Activated CD4-positive, alpha-beta memory T cell treated with anti-CD3 and anti-CD28 coated beads for 36 hours (primary cell): ENCODE measurements at places on chromosomes 13 and 19. TPM values are rescaled to one million over a fixed set of nuclear protein-coding genes. Genes with fewer than 3 reads are reported as not detected.

The ZSCAN1 gene
- total RNA-seq = not detected

DNA sequence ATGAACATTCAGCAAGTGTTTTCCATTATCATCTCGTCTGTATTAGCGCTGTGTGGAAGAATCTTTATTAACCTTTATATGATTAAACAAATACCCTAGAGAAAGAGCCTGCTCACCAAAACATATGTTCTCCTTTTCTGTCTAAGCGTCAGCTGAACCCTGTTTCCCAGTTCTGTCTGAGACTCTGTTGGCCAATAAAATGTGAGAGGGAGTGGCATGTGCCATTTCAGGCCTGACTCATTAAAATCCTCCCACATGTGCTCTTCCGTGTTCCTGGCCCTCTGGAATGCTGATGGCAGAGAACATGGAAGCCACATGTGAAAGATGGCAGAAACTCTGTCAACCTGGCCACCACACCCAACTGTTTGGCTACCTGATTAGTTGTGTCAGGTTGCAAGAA is 181.9 kb upstream of the EDNRB start:
- H3K4me1 ChIP-seq = no peaks in the 10 kb centered on the region
- no peaks in the 10 kb centered on the region for H3K36me3 ChIP-seq
- no peak overlapping the region for H3K27ac ChIP-seq
- no peak for DNase-seq
- no peak overlapping the region for H3K4me3 ChIP-seq
- peaks cover 2% of the 10 kb centered on the region for H3K27me3 ChIP-seq

GRCh38 chr13:71515744-71516038 is 351.3 kb downstream of the DACH1 start:
- no peak for DNase-seq
- H3K27me3 ChIP-seq = no peaks in the 10 kb centered on the region
- H3K4me1 ChIP-seq = no peaks in the 10 kb centered on the region
- no peak overlapping the region for H3K4me3 ChIP-seq
- H3K27ac ChIP-seq = no peak overlapping the region

DNA sequence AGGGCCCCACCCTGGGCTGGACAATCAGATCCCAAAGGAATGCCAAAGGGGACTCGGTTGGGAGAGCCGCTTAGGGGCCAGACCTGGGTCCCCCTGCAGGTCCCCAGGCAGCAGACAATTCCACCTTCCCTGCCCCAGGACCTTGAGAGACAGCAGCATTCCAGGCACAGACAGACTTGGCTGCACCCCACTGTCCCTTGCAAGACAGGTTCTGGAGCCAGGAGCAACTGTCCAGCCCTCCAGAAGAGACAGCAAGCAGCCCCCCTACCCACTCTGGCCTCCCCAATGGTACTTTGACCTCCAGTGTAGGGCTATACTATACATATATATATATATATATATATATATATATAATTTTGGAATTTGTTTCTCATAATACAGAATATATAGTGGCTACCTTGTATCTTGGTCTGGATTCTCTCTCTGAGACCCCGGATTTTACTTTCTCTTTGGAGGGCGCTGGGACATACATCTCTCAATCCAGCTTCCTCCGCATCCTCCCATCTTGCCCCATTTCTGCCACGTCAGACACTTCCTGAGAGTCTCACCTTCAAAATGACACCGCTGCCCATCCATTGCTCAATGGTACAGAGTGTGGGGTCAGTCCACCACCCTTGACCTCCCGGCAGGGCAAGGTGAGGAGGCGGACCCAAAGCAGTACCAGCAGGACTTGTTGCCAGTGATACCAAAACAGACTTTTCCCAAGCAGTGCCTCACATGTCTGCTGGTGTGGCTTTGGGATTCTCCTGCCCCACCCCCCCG is 12.7 kb downstream of the SMIM24 start:
- DNase-seq = no peak
- H3K4me1 ChIP-seq = no peaks in the 10 kb centered on the region
- H3K27me3 ChIP-seq = no peaks in the 10 kb centered on the region
- H3K27ac ChIP-seq = no peak overlapping the region
- peaks cover 3% of the 10 kb centered on the region for H3K36me3 ChIP-seq
- no peak overlapping the region for H3K4me3 ChIP-seq

DNA sequence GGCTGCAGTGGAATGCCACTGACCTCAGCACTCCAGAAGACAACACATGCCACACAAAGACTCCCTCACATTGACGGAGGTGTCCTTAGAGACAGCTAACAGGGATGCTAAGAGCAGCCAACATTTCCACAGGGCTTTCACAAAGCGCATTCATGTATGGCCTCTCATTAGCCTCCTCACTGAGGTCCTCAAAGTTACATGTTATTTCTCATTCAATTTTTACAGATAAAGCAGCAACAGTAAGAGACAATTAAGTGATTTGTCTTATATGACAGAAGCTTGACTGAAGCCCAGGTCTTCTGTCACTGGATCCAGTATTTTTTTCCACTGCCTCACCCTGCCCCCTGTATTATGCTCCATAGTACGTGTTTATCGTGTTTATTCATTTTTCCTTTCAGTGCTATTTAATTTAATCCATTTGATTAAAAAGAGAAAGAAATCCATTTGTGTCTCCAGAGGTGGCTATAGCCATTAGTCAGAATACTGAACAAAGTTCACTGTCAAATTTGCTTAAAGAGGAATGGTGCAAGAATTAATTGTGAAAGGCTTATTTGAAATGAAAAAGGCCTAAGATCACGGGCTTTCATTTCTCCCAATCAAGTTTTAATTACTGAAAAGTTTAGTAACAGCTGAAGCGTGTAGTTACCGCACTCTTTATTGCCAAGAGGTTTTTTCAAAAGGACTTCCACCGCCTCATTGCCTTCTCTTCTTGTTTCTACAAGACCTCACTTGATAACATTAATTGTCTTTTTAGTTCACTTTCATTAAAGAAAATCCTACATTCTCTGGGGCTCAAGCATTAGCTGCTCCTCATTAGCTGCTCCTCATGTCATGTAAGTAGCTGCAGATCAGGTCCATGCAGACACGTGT is 115.0 kb downstream of the COG6 start:
- no peak overlapping the region for H3K27ac ChIP-seq
- no peak overlapping the region for H3K4me3 ChIP-seq
- H3K4me1 ChIP-seq = no peaks in the 10 kb centered on the region
- no peak for DNase-seq

- H3K36me3 ChIP-seq = no peaks in the 10 kb centered on the region
- peaks cover 48% of the 10 kb centered on the region for H3K27me3 ChIP-seq
- peak; percentile 51 for DNase-seq
Observed at GRCh38 chr19:39599116-39599515, 3.2 kb upstream of the LGALS13 start.

GRCh38 chr13:100112186-100112838 is 23.4 kb downstream of the PCCA start:
- no peaks in the 10 kb centered on the region for H3K27me3 ChIP-seq
- H3K4me1 ChIP-seq = peaks cover 12% of the 10 kb centered on the region
- no peak overlapping the region for H3K4me3 ChIP-seq
- H3K27ac ChIP-seq = no peak overlapping the region
- no peak for DNase-seq
- H3K36me3 ChIP-seq = peaks cover 9% of the 10 kb centered on the region

DNA sequence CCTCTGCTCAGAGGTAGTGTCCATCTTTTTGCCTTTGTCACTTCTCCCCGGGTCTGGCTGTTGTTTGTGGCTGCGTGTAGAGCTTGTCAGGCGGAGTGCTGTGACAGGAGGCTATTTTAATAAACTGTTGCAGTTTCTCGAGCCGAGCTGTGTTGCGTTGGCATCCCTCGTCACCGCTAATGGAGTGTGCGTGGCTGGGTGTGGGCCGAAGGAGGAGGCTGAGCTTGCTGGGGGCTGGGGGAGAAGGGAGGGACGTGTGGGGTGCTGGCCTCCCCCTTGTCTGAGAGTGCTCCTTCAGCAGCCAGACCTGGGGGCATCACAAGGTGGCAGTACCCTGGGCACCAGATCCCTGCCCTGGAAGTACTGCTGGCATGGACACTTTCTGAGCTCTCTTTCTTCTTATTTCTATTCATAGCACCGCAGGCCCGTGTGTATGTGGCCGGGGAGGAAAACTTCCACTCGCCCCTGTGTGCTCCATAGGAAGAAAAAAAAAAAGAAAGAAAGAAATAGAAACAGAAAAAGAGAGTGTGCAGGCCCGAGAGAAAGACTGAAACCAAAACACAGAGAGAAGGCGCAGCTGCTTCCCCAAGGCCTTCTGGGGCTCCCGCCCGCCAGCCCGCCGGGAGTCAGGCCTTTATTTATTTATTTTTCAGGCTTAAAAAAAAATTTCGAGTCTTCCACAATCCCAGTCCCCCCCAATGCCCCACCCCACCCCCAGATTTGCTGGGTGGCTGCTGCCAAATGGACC is 27.0 kb downstream of the NFIX start:
- H3K4me1 ChIP-seq = peaks cover 18% of the 10 kb centered on the region
- peaks cover 4% of the 10 kb centered on the region for H3K36me3 ChIP-seq
- peaks cover 20% of the 10 kb centered on the region for H3K27me3 ChIP-seq

DNA sequence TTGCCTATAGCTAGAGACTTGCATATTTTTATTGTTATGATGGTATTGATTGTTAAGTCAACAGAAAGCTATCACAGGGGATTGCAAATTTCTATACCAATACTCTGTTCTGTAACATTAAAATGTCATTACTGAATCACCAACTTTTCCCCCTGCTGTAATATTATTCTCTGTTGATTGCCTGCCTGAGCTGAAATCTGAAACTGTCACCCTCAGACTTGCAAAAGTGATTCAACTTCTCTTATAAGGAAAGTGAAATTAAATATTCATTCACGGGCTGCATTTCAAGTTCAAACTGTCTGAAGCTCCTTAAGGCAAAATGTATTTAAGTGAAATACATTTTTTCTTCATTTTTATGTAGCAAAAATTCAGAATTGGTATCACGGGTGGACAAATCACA is 723.2 kb downstream of the PCDH9 start:
- no peak overlapping the region for H3K4me3 ChIP-seq
- H3K27ac ChIP-seq = no peak overlapping the region
- H3K27me3 ChIP-seq = no peaks in the 10 kb centered on the region

The PRX gene
- 1.7 TPM for total RNA-seq

DNA sequence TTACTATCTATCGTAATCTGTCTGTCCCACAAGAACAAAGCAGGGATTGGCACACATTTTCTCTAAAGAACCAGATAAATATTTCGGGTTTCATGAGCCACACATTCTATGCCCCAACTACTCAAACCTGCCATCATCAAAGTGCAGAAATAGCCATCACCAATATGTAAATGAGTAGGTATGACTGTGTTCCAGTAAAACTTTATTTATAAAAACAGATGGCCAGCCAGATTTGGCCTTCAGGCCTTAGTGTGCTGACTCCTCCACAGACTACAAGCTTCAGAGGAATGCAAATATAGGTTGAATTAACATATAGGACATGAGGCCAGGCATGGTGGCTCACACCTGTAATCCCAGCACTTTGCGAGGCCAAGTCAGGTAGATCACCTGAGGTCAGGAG is 8.9 kb upstream of the DNMT1 start:
- DNase-seq = no peak
- no peak overlapping the region for H3K27ac ChIP-seq
- no peaks in the 10 kb centered on the region for H3K36me3 ChIP-seq
- H3K4me1 ChIP-seq = peaks cover 9% of the 10 kb centered on the region

The F10 gene
- not detected for total RNA-seq

The SERPINE3 gene
- total RNA-seq = not detected

The IZUMO2 gene
- not detected for total RNA-seq

DNA sequence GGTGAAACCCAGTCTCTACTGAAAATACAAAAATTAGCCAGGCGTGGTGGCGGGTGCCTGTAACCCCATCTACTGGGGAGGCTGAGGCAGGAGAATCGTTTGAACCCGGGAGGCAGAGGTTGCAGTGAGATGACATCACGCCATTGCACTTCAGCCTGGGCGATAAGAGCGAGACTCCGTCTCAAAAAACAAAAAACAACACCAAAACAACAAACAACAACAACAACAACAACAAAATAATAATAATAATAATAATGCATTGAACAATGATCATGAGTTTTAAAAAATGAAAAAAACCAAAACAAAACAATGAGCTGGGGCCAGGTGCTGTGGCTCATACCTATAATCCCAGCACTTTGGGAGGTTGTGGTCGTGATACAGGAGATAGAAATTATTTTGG is 23.1 kb upstream of the HOMER3 start:
- DNase-seq = no peak
- H3K27ac ChIP-seq = no peak overlapping the region
- peaks cover 9% of the 10 kb centered on the region for H3K27me3 ChIP-seq
- H3K4me1 ChIP-seq = peaks cover 12% of the 10 kb centered on the region

DNA sequence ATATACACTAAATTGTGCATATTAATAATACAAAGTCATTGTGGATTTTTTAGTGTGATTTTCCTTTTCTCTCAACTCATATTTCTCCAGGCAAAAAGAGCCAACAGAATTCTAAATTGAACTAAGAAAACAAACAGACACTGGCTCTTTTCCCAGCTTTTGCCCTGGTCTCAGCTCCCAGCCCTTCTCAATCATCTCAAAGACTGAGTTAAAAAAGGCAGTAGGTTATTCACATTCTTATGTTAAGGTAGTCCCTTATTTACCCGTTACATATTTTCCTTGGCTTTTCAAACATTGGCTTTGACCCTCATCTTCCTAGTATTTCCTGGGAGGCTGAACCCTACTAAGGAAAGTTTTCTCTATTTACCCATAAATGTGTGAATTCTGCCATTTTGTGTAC is 753.6 kb downstream of the LIG4 start:
- H3K4me1 ChIP-seq = no peaks in the 10 kb centered on the region
- H3K27ac ChIP-seq = no peak overlapping the region
- H3K4me3 ChIP-seq = no peak overlapping the region
- H3K36me3 ChIP-seq = no peaks in the 10 kb centered on the region
- no peaks in the 10 kb centered on the region for H3K27me3 ChIP-seq

DNA sequence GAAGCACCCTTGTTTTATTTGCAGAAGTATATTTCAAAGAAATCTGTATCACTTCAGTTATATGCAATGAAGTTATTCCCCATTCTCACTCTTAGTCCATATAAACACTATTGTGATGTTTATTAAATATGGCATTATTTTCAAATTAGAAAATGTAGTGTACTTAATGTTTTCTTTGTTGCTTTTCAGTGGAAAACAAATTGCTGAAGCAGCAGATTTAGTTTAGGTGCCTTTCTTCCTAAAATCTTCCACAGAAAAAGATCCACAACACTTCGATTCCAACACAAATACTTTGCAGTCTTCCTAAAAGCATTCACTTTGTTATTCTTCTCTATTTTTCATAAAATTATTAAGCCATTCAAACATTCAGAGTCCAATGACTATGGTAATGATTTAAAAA is 492.1 kb upstream of the GPC6 start:
- no peaks in the 10 kb centered on the region for H3K27me3 ChIP-seq
- no peak overlapping the region for H3K4me3 ChIP-seq
- no peaks in the 10 kb centered on the region for H3K36me3 ChIP-seq
- DNase-seq = no peak
- H3K27ac ChIP-seq = no peak overlapping the region
- no peaks in the 10 kb centered on the region for H3K4me1 ChIP-seq
